ENCODE measurements at places on chromosomes 16 and 17. TPM values are rescaled to one million over a fixed set of nuclear protein-coding genes. Genes with fewer than 3 reads are reported as not detected.

GRCh38 chr16:57089406-57089805 lies 3.0 kb upstream of the CPNE2 start:
- no peak for DNase-seq

GRCh38 chr17:49406421-49407061 lies 8.1 kb downstream of the PHB1 start:
- DNase-seq = no peak

DNA sequence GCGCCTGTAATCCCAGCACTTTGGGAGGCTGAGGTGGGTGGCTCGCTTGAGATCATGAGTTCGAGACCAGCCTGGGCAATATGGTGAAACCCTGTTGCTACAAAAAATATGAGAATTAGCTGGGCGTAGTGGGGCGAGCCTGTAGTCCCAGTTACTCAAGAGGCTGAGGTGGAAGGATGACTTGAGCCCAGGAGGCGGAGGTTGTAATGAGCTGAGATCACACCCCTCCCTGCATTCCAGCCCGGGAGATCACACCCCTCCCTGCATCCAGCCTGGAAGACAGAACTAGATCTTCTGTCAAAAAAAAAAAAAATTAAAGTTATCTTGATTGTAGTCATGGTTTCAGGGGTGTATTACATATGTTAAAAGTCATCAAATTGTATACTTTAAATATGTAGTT lies 26.8 kb upstream of the GLG1 start:
- no peak for DNase-seq

DNA sequence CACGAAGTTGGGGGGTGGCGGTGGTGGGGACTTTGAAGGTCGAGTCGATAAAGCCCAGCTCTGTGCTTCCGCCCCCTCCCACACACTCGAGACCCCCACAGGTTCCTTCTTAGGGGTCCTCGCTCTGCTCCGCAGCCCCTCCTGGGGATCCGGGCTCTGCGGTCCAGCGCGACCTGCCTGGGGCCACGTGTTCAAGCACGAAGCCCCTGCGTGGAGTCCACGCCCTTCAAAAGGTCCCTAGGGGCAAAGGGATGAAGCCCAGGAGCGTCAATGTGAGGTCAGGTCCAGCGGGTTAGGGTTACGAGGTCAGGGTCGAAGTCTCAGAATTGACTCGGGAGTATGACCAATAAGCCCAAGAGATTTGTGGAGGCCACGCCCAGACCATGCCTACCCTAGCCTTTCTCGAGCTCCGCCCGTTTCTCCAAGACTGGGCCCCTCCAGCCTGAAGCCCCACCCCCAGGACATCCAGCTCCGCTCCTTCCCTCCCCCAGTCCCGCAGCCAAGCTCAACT lies 786 bp upstream of the CACNA1G start:
- no peak for DNase-seq

- DNase-seq = no peak
These were observed 127.8 kb upstream of the CDH5 start for GRCh38 chr16:66238696-66239095.

- DNase-seq = peak; percentile 27
These were observed 56.4 kb downstream of the SLC6A2 start for GRCh38 chr16:55711959-55712876.

- no peak for DNase-seq
These were observed 155.8 kb upstream of the SDK2 start for GRCh38 chr17:73799781-73800627.

DNA sequence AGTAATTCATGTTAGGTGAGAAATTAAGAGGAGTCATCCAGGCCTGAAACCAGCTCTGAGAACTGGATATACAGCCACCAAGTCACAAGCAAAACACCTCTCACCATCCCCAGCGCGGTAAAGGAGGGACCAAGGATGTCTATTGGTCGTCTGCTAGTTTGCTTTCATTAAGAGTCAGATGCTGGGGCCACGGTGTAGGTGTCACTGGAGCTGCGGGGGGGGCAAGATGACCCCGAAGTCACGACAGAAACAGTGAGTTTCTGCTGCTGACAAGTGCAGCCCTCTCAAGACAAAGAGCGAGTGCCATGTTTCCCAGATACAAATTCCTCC lies 790 bp downstream of the NCBP3 start:
- no peak for DNase-seq

TTC19 gene
- polyA plus RNA-seq = 67.6 TPM

NPIPB8 gene
- polyA plus RNA-seq = not detected

All from left renal pelvis (tissue), 4 donors.